ENCODE measurements at places on chromosomes 11 and 22.

- no peak for DNase-seq
Measured at GRCh38 chr11:94661444-94661843, 94.3 kb downstream of the PIWIL4 start.

GRCh38 chr11:91264481-91264880 lies 960.1 kb upstream of the FAT3 start:
- DNase-seq: no peak

DNA sequence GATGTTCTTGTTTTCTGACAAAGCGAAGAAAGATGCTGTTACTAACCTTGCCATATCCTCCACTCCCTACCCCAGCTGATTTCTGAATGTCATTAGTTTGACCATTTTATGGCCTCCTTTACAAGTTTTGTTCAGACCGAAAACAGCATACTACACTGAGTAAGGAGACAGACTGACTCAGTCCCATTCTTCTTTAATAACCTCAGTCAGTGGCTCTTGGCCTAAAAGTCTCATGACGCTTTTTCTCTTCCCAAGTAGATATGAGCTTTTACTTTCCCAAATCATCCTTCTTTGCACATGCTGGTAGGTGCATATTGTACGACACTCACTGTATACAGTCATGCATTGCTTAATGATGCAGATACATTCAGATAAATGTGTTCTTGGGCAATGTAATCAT lies 8.0 kb upstream of the FIBIN start:
- DNase-seq: no peak

DNA sequence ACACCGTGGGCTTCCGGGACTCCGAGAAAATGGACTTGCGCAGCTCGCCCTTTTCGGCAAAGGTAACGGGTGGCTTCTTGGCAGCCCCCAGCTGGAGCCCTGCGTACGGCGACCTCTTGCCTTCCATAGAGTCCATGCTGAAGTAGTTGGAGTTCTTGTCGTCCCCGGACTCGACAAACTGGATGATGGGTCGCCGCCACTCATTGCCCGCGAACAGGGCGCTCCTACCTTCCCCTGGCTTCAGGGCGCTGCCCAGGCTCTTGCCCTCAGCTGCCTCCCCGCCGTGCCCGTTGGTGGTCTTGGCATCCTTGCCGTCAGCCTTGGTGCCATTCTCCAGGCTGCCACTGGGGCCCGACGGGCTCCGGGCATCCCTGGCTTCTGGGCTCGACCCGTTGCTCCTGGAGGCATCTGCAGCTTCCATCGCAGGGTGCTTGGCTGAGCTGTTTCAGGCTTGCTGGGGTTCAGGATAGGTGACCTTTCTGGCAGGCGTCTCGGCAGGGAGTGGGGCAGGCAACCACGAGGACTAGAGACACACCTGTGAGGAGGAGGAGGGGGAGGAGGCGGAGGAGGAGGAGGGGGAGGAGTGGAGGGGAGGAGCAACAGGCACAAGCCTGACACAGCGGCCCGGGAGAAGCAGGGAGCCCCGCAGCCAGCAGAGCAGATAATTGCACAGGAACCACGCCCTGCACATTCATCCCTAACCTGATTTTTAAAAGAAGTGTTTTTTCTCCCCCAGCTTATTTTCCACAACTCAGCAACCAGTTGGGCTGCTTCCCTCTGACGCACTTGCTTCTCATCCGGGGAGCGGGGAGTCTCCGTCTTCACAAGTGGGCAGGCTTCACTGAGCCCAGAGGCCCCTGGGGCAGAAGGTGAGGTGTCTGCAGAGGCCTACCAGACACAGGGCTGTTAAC lies at the start of gene TRIM29:
TRIM29 (minus strand) TSS at position 503 of the 911 bp plus-strand sequence; CDS start at position 421, 82 bp downstream.
- DNase-seq: no peak

DNA sequence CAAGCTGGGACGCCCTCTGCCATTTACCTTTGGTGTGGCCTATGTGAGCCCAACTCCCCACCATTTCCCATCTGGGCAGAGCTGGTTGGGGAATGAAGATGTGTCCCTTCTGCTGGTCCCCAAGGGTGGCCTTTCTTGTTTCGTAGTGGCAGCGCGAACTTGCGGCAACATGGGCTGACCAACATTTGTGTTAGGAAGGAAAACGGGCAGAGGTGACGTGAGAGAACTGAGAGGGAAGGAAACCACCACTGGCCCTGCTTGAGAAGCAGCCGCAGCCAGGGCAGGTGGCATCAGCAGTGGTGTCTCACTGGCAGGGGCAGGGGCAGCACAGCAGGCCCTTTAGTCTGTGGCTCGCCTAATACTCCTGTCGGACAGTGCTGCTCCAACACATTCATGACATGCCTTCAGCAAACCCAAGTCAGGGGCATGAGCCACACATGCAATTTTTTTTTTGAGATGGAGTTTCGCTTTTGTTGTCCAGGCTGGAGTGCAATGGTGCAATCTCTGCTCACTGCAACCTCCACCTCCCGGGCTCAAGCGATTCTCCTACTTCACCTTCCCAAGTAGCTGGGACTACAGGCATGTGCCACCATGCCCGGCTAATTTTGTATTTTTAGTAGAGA lies 29.9 kb downstream of the LRRC74B start:
- no peak for DNase-seq

GRCh38 chr11:83156996-83157593 lies at the start of gene PCF11:
Gene PCF11, plus strand, starts transcription at chr11:83157131. Its CDS starts 309 bp downstream, at chr11:83157440.
- no peak for DNase-seq

DNA sequence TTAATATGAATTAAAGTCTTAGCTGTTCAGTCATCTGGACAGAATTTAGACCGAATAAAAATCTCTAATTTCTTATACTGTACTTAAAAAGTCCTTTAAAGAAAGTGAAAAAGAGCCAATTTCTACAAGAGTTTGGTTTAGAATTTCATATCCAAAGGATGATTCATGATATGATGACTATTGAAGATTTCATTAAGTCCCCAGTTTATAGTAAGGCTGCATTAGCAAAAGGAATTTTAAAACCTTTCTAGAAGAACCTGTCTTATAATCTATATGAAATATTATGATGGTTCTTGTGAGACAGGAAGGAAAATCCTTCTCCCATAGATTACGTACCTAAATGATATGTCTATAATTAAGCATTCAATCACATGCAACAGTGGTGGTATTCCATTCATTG lies 34.8 kb downstream of the TSG101 start:
- DNase-seq: no peak

GRCh38 chr22:50302564-50302963 lies 4.9 kb downstream of the PLXNB2 start:
- DNase-seq: no peak

GRCh38 chr11:112748713-112749543 lies 212.3 kb upstream of the NCAM1 start:
- DNase-seq: no peak

GRCh38 chr11:35980686-35981390 lies 37.0 kb downstream of the LDLRAD3 start:
- no peak for DNase-seq

- no peak for DNase-seq
Measured at GRCh38 chr11:92477686-92478085, 253.1 kb downstream of the FAT3 start.

DNA sequence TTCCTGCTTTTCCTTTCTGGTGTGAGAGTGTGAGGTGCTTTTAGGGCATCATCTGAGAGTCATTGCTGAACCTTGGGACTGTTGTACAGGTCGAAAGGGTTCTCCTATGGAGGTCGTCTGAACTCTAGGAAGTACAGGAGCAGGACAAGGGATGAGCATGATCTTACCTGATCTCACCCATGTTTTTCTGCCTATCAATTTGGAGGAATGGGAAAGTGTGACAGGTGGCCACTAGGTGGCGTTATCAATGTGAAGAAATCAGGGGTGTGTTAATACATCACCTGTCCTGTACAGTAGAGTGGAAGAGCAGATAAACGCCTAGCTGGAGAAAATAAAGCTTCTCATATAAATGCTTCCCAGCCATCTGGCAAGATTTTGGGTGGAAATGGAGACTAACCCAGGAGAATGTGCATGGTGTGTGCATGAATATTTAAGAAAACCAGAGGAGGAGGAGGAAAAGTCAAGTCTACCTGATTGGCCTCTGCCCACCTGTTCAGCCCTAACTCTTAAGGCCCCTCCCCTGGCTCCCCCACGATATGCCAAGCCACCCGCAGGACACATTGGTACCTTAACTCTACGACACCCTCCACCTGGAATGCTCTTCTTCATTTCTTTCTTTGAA lies 72.0 kb upstream of the NARS2 start:
- peak; percentile 30 for DNase-seq

GRCh38 chr11:1934335-1935155 lies 12.6 kb upstream of the MRPL23 start:
- no peak for DNase-seq

DNA sequence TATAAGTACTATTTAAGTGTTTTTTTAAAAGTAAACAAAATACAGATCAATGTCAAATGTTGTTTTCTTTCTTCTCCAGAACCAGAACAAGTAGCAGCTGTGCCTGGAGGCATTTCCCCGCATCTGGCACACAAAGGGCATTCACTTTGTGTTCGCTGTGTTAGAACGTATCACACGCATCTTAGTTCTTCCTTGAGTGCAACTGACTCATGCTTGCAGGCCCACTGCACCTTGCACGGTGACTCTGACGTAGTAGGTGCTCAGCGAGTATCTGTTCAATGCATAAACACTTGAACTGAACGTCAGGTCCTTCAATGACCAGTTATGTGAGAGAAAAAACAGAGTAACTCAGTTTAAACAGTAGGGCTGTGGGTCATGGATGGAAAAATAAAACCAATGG lies 3.5 kb downstream of the IFT27 start:
- no peak for DNase-seq

GRCh38 chr22:29607426-29607825 lies 4.0 kb downstream of the NF2 start:
- no peak for DNase-seq

DNA sequence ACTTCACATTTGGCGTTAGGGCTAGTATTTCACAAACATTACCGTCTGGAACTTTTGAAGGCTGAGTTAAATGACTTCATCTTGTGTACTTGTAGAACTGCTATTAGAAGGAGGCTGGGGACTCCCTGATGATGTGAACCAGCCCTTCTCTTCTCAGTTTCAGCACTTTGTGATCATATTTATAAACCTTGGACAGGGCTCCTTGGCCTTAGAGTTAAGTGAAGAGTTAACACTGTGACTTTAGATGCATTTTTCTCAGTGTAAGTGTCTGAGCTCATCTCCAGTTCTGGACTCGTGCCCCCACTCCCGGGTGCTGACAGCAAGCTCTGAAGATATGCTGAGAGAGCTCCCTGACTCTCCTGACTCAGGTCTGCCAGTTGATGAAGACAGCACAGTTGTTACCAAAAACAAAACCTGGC lies 8.4 kb downstream of the MIAT start:
- no peak for DNase-seq

- DNase-seq: no peak
Measured at GRCh38 chr11:45859661-45860140, 12.4 kb downstream of the CRY2 start.

- no peak for DNase-seq
Measured at GRCh38 chr22:20232237-20232598, 35.9 kb downstream of the RTN4R start.

- DNase-seq: no peak
Measured at GRCh38 chr22:23470811-23471389, 109.2 kb downstream of the IGLL1 start.

DNA sequence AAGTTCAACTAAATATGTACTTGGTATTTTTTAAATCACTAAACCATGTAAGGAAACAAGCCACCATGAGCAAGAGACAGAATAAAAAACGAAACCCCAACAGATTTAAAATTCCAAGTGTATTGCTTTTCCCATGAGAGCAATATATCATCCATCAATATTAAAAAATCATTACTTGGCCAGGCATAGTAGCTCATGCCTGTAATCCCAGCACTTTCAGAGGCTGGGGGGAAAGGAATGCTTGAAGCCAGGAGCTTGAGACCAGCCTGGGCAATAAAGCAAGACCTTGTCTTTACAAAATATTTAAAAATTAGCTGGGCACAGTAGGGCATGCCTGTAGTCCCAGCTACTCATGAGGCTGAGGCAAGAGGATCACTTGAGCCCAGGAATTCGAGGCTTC lies 190.8 kb downstream of the TTC28 start:
- DNase-seq: no peak

DNA sequence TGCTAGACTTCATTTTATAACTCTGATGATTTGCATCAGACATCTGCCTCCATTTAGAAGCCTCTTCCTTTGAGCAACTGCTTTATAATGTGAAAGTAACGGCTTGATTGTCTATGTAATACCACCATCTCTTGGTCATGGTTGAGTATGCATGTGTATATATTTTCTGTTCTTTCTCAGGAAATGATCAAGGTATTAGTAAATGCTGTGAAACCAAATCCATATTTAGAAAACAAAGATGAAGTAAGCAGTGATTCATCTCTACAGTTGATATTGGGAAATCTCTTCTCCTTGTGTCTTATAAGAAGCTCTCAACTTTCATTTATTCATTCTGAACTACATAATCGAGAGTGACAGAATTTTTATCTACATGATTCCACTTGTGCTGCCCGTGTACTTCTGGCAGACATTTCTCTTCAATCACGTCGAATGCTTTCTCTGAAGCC lies 104.6 kb upstream of the ANO3 start:
- peak; percentile 43 for DNase-seq

DNA sequence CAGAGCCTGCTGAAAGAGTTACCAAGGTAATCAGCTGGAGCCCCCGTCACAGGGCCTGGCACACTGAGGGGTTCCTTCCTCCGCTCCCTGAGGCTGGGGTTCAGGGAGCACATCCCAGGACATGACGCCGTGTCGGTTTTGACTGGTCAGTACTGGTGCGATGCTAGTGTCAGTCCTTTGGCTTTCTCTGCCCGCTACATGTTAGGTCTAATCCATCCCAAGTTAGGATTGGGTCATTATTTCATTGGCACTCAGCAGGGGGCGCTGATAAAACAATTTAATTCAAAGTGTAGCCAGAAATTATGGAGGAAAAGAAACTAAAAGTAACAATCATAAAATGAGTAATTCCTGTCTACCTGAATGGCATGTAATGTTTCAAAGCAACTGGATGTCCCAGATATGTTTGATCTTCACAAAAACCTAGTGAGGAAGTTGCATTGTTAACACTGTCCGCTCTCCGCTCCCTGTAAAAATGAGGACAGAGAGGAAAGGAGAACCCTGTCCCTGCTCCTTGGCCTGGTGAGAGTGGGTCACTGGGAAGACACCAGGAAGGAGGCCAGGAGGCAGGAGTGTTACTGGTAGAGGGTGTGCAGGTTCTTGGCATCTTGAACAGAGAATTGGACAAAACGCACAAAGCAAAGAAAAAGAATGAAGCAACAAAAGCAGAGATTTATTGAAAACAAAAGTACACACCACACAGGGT lies 27.1 kb downstream of the TSKU start:
- DNase-seq: peak; percentile 18

DNA sequence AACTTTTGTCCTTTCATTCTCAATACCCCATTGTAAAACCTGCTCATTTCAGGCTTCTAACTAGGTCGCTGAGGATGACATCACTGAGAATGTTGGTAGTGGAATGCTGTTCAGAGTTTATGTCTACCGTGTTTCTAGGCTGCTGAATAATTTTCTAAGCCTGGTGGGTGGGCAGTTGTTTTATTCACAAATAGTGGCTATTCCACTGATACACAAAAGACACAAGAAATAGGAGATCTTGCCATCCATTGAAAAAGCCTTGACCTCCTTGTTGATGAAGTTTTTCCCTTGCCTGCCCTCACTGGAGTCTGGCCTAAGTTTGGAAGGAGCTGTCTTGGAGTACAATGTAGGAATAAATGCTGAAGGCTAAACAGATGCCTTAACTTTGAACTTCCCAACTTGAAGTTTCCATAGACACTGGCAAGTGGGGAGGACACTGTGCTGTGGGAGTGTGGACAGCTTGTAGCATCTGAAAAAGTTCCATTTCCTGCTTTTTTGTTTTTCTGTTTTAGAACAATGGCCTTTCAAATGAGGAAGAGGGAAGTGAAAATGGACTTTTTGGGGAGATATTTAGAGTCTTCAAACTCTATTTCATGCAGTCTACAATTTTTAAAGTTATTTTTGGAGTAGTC lies 59.2 kb downstream of the TRIM44 start:
- DNase-seq: peak; percentile 31
